ENCODE measurements at places on chromosomes 7 and 10.

DNA sequence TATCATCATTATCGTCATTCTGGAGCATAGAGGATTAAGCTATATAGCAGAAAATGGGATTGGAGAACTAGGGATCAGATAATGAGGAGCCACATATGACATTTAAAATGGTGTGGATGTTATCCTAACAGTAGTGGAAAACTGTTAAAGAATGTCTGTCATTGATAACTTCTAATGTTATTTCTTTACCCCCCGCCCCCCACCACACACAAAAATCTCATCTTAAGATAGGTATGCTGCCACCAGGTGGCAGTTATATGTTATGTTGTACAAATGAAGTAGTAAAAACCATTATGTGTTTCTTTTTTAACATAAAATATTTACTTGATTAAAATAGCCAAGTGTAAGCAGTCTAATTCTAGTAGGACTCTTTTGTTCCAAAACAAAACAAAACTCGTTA, 13.0 kb downstream of the AKAP9 start:
- DNase-seq: no peak

- peak; percentile 12 for DNase-seq
Measured at GRCh38 chr7:21996641-21997040, 50.9 kb upstream of the CDCA7L start.

GRCh38 chr7:85095366-85095765, 91.5 kb downstream of the SEMA3D start:
- DNase-seq: no peak

GRCh38 chr7:124773938-124774337, 8.3 kb upstream of the GPR37 start:
- no peak for DNase-seq

DNA sequence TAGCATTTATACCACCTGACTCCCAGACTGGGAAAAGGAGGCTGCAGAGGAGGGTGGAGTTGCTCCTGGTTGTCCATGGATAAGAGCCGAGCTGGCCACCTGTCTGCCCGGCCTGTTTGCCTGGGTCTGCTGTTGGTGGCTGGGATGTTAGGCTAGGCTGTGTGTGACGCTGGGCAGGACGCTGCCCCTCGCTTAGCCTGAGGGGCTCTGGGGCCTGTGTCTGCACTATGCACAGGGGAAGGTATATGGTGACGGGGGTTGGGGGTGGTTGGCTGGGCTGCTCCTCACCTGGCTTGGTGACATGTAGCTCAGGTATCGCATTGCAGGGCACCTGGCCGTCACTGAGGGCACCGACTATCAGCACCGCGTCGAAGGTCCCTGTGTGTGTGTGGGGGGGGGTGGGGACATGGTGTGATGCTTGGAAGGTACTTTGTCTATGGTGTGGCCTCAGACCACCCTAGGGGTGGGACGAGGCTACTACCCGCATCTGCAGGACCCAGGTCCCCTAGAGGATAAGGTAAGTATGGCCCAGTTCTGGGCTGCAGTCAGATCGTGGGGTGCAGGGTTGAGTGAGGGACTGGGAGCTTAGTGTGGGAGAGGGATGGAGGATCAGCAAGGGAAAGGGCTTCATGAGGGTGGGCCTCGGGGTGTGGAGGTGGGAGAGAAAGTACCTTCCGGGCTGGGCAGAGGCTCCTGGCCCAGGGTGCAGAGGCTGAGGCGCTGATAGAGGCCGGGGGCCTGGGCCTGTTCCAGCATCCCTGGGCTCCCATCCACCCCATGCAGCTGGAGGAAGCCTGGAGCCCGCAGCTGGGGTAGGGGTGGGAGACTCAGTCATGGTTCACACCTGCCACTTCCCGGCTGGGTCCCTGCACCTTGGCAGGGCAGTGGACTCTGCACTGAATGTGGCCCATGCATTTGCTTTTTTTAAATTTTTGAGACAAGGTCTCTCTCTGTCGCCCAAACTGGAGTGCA, 2.3 kb downstream of the METTL27 start:
- no peak for DNase-seq

GRCh38 chr10:71727105-71727737, 7.6 kb upstream of the C10orf105 start:
- no peak for DNase-seq

GRCh38 chr10:33381451-33382215, 47.2 kb upstream of the NRP1 start:
- peak; percentile 98 for DNase-seq

- DNase-seq: no peak
Measured at GRCh38 chr10:76766682-76767081, 870.9 kb downstream of the KCNMA1 start.

DNA sequence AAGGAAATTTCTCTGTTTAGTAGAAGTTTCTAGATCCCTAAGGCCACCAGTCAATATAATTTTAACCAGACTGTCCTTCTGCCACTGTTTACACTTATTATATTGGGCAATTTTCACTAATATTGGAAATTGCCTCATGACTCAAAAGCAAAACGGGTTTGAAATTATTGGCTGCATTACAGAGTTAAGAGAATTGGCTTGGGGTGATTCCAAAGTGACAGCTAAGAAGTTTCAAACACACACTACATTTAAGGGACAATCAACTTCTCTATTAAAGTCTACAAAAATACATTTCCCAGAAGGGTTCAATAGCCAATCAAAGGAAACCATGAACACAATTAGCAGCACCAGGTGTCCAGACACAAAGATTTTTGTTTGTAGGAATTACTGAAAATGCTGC, 111.9 kb downstream of the NEBL start:
- no peak for DNase-seq

- DNase-seq: no peak
Measured at GRCh38 chr10:47418321-47418720, 34.2 kb upstream of the ZNF488 start.

DNA sequence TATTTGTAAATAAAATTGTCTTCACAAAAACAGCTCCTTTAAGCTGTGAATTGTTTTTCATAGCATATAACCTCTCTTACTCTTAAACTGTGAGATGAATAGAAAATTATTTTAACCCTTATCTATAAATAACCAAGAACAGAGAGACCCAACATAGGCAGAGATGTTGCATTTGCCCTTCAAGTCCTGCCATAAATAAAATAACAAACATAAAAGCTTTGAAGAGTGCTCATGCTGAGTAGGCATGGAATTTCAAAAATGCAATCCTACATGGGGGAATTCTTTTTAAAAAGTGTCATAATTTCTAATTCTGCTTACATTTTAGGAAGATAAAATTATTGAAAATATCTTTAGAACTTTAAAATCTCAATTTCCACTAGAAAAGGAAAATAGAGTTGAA, 124.1 kb upstream of the FERD3L start:
- no peak for DNase-seq

- DNase-seq: no peak
Measured at GRCh38 chr7:155343661-155344121, 46.0 kb downstream of the INSIG1 start.

GRCh38 chr10:129870474-129870757, 93.7 kb downstream of the EBF3 start:
- no peak for DNase-seq
